Smooth muscle cell of bladder (primary cell): ENCODE measurements at places on chromosomes 7 and 10. TPM values are rescaled to one million over a fixed set of nuclear protein-coding genes. Genes with fewer than 3 reads are reported as not detected.

The MORN4 gene
- total RNA-seq = 5.5 and 8.8 TPM in 2 replicates

The CCDC172 gene
- not detected in 2 replicates for total RNA-seq

The FKBP9 gene
- total RNA-seq = 423 and 558 TPM in 2 replicates

The SFRP4 gene
- total RNA-seq = 9.0 and 112 TPM in 2 replicates

The GJC3 gene
- under 0.01 and 0.09 TPM in 2 replicates for total RNA-seq

The PARG gene
- total RNA-seq = 30.7 and 38.4 TPM in 2 replicates

The PNLIPRP3 gene
- total RNA-seq = 0.09 TPM in 1 of 2 replicates, not detected in the other

The OR6B1 gene
- total RNA-seq = not detected in 2 replicates

The SPDYE5 gene
- total RNA-seq = not detected in 2 replicates

The TAS2R4 gene
- total RNA-seq = 0.85 and 0.92 TPM in 2 replicates

The TBRG4 gene
- 47.5 and 60.5 TPM in 2 replicates for total RNA-seq

The CREM gene
- total RNA-seq = 24.7 and 25.3 TPM in 2 replicates

The AMZ1 gene
- 0.28 TPM in 2 replicates for total RNA-seq

The ASB10 gene
- not detected in 2 replicates for total RNA-seq

The STAG3 gene
- total RNA-seq = 0.28 TPM in 2 replicates

The SPDYE8 gene
- not detected in 2 replicates for total RNA-seq

The PHYHIPL gene
- not detected in 2 replicates for total RNA-seq

The C10orf62 gene
- total RNA-seq = 0.14 TPM in 1 of 2 replicates, not detected in the other

The ASIC3 gene
- 0.14 and 0.37 TPM in 2 replicates for total RNA-seq

The GPR15LG gene
- total RNA-seq = not detected in 2 replicates

The HBP1 gene
- 118 and 132 TPM in 2 replicates for total RNA-seq

The RAPGEF5 gene
- total RNA-seq = 1.1 and 2.4 TPM in 2 replicates

The FZD8 gene
- total RNA-seq = 7.0 and 23.1 TPM in 2 replicates

The ERVW-1 gene
- total RNA-seq = 0.09 TPM in 1 of 2 replicates, not detected in the other

The NUDT13 gene
- total RNA-seq = 0.55 and 1.4 TPM in 2 replicates

The FBXL13 gene
- 2.3 and 3.1 TPM in 2 replicates for total RNA-seq

The CAPZA2 gene
- total RNA-seq = 81.8 and 131 TPM in 2 replicates

The EFCAB10 gene
- not detected in 2 replicates for total RNA-seq

The TRIL gene
- total RNA-seq = 0.71 and 1.3 TPM in 2 replicates

The CFAP43 gene
- total RNA-seq = 0.09 and 0.14 TPM in 2 replicates

The PLEKHS1 gene
- 0.09 TPM in 1 of 2 replicates, not detected in the other for total RNA-seq

The CRHR2 gene
- not detected in 2 replicates for total RNA-seq

The PRSS37 gene
- total RNA-seq = not detected in 2 replicates

The PTPRZ1 gene
- total RNA-seq = not detected in 2 replicates

The DDX21 gene
- 49.2 and 66.1 TPM in 2 replicates for total RNA-seq

The TET1 gene
- total RNA-seq = 2.1 and 3.6 TPM in 2 replicates

The TUBB8 gene
- under 0.01 TPM in 1 of 2 replicates, not detected in the other for total RNA-seq

The CCDC71L gene
- 120 and 206 TPM in 2 replicates for total RNA-seq

The NODAL gene
- not detected in 2 replicates for total RNA-seq

The SORBS1 gene
- 0.57 and 1.5 TPM in 2 replicates for total RNA-seq

The DHTKD1 gene
- total RNA-seq = 20.5 and 30.4 TPM in 2 replicates

The ERCC6 gene
- total RNA-seq = 16.1 and 17.1 TPM in 2 replicates

The UCN3 gene
- not detected in 2 replicates for total RNA-seq

The ARHGEF35 gene
- 0.55 and 1.3 TPM in 2 replicates for total RNA-seq
